ENCODE measurements at places on chromosomes 3 and 15. TPM values are rescaled to one million over a fixed set of nuclear protein-coding genes. Genes with fewer than 3 reads are reported as not detected.

GRCh38 chr3:4642611-4643010 lies 149.5 kb downstream of the ITPR1 start:
- DNase-seq, result no peak

- DNase-seq, result no peak
These were observed 66.0 kb downstream of the DCLK3 start for GRCh38 chr3:36698314-36698713.

DNA sequence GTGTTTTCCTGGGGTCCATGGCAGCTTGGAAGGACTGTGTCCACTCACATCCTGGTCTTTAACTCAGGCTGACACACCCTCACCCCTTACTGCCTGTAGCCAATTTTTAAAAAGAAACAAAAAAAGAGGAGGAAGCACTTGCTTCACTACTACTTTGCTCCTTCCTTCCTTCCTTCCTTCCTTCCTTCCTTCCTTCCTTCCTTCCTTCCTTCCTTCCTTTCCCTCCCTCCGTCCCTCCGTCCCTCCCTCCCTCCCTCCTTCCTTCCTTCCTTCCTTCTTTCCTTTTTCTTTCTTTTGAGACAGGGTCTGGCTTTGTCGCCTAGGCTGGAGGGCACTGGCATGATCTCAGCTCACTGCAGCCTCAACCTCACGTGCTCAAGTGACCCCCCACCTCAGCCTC lies 25.5 kb upstream of the AKAP13 start:
- DNase-seq, result no peak

ACKR2 gene
- not detected for total RNA-seq

CCR4 gene
- total RNA-seq, result 0.29 TPM

DNA sequence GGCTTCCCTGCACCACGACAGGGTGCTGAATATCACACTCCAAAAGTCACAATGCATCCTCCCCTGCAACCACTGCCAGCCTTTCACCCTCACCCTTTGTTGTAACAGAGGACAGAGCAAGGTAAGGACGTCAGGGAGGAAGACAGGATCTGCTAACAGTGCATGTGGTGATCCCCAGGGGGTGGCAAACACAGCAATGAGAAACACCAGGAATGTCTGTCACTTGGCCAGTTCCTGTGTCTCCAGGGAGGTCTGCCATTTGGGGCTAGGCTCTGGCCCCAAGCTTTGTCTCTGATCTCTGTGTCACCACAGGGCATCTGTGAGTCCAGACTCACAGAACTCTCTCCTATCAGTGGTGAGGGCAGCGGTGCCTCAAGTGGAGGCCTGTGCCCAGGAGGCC lies 54.3 kb upstream of the SLC24A5 start:
- no peak for DNase-seq

DNA sequence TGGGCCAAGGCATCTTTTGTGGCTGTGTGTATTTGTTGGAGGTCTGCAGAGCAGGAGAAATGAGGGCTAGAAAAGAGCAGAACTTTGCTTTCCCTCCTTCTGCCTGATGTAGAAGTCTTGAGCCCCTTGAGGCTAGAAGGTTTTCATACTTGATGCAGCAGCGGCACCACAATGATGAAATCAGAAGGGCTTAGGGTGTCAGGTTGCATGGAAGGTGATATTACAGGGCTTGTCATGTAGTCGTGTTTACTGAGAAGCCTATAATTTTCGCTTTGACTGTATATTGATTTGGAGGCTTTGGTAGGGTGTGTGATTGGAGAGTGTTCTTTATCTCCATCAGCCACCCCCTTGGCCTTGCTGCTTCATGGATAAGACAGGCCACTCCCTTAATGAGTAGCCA lies 339.8 kb downstream of the THSD4 start:
- no peak for DNase-seq

GRCh38 chr3:126858887-126859286 lies 124.0 kb upstream of the PLXNA1 start:
- DNase-seq, result no peak

DNA sequence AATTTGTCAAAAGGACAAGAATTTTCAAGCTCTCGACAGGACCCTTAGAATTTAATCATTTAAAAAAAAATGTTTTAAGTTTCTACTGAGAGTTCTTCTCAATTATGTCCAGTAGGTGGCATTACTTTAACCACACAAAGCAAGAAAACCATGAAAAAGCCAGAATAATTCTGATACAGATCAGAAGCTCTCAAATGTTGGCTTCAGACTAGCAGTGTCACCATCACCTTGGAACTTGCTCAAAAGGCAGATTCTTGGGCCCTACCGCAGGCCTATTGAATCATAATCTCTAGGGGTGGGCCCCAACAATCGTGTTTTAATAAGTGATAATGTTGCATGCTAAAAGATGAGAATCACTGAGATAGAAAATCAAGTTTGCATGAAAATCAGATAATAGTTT lies 99.5 kb upstream of the KCNMB2 start:
- DNase-seq, result peak; percentile 50

SPINK8 gene
- total RNA-seq, result not detected

- no peak for DNase-seq
These were observed 4.8 kb upstream of the CSRNP1 start for GRCh38 chr3:39158148-39158715.

IQCB1 gene
- 13.9 TPM for total RNA-seq

DNA sequence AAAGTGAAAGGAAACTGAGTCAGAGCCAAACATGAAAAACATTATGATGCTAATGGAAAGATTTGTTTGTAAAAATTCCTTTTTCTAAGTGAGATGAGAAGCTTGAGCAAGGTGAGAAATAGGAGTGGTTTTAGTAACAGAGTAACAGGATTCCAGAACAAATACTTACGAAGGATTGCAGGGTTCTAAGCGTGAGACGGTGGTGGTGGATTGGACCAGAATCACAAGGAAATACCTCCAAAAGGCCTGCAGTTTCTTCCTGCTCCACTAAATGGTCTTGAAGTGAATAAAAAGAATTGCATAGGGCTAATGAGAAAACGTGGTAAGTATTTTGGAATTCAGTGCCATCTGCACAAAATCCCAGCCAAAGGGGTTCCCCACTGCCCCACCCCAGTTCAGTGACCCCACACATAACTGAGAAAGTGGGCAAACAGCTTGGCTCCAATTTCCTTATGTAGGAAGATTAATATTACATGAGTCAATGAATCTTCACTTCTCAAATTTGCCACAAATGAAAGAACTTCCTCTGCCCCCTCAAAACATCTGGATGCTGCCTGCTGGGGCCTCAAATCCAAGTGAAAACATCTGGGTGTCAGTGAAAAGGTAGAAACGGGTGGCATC lies 283.8 kb upstream of the NR2F2 start:
- no peak for DNase-seq

GRCh38 chr3:46100812-46101211 lies 73.5 kb upstream of the XCR1 start:
- no peak for DNase-seq

KLHL40 gene
- not detected for total RNA-seq

DNA sequence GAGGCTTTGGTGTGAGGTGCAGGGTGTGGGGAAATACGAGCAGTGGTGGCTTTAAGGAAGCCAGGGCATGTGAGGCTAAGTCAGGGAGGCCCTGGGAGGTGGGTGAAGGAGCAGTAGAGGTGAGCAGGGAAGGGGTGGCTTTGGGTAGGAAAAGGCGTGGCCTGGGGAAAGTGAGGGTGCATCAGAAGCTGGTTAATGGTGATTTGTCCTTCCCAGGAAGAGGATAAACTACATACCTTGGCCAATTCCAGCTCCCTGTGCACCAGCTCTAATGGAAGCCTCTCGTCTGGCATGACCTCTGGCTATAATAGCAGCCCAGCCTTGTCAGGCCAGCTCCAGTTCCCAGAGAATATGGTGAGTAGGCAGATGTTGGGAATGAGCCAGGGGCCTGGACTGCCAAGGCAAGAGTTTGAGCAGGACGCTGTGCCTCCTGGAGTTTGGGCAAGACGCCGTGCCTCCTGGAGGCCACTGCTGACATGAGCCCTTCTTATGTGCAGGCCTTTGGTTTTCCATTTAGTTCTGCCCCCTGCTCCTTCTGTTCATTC lies 41.3 kb downstream of the CDAN1 start:
- no peak for DNase-seq

GRCh38 chr3:107498646-107499045 lies 24.1 kb upstream of the BBX start:
- no peak for DNase-seq

- no peak for DNase-seq
These were observed 18.6 kb downstream of the CSTA start for GRCh38 chr3:122343654-122344053.

- no peak for DNase-seq
These were observed 364.9 kb downstream of the AGBL1 start for GRCh38 chr15:86444527-86444926.

- no peak for DNase-seq
These were observed 19.5 kb downstream of the CD47 start for GRCh38 chr3:108071368-108071767.

- no peak for DNase-seq
These were observed 12.9 kb downstream of the VPS13C start for GRCh38 chr15:62047282-62047827.

DNA sequence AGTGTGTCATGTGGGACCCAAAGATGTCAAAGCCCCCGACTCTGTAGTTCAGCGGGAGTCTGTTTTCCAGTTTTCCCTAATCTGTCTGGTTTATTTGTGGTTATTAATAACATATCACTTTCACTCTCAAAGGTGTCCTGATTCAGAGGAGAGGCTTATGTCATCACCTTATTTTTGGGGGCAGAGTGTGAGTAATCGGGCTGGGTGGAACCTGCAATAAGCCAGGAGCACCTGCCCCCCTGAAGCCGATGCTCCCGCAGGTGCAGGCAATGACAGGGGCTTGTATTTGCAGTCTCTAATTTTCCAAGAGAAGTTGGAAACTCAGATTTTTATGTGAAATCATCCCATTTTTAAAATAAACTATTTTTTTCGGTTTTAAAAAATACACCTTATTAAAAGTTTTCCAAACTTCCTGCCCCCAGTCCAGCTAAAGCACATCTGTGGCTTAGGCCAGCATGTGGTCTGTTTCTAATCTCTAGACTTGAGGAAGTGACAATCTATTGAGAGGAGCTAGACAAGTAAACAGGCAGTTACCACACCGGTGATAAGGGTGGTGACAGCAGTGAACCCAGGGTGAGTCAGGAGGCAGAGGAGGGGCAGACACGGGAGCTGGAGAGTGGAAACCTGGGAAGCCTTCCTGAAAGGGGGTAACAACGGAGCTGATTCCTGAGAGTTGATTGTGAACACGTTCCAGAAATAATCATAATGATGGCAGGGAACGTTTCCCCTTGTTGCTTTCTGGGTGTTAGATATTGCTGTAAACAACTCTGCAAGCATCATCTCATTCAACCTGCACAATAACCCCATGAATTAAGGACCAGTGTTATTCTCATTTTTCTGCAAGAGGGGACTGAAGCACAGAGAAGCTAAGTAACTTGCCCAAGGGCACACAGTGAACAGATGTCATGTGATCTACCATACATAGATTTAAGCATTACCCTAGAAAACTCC lies 37.2 kb downstream of the BHLHE40 start:
- DNase-seq, result no peak

DNA sequence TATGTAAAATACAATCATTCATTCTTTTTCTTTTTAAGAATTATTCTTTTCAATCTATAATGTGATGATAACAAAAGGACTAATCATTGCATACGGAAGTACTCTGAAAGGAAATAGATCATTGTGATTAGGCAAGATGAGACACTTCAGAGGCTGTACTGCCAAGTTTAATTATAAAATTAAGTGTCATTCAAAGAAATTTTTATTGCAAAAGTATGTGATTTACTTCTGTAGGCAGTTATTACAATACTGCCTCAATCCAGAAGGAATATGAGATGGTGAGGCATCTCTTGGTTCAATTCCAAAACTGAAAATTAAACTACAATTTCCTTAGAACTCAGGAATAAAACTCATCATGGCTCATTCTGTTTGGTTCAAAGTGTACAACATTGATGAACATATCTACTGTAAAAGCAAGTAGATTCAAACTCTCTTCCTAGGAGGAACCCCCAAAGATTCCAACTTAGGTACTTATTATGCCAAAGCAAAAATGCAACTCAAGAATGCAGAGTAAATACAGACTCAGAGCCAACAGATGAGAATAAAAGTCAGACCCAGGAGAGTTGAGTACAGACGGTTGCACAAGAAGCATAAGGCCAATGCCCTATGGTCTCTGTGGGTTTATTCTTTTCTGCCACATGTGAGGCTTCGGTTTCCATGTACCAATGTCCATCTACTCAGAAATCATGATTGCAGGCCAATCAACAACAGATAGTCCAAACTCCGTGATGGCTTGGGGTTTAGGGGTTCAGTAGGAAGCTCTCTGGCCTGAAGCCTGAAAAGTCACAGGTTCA lies 118.5 kb upstream of the WNT5A start:
- DNase-seq, result no peak

GRCh38 chr3:147945968-147946519 lies 536.9 kb downstream of the ZIC1 start:
- DNase-seq, result peak; percentile 82

- DNase-seq, result no peak
These were observed 4.2 kb downstream of the MFGE8 start for GRCh38 chr15:88908697-88909621.

DNA sequence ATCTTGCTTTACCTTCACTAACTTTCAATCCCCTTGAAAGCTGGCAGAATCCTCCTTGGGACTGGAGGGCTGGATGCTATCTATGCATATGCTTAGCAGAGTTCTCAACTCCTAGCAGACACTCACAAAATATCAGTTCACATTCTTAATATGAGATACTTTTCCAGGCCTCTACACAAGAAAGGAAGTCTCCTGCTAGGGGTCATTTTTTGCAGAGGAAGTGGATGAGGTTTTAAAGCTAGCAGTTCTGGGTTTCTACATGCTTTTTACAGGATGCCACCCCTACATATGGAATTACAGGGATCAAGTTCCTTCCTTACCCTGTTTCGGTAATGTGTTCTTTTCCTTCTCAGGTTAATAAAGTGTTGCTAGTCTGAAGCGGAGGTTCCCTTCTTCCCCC lies 206.3 kb upstream of the TP63 start:
- no peak for DNase-seq

DNA sequence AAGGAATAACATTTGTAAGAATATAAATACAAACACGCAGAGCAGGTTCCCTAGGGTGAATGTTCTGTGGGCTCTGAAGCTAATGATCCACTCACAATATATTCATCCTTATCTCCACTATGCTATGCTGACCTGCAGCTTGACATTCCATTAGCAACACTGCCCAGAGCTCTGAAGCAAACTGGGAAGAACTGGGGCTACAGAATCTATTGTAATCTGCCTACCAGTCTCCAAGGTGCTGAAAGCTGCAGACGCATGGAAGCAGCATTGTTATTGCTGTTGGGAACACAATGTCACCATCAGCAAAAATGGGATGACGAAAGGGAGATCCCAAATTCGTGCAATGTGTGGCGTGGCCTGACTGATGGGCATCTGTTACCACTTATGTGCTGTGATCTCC lies 316.7 kb upstream of the RORA start:
- DNase-seq, result no peak

DNA sequence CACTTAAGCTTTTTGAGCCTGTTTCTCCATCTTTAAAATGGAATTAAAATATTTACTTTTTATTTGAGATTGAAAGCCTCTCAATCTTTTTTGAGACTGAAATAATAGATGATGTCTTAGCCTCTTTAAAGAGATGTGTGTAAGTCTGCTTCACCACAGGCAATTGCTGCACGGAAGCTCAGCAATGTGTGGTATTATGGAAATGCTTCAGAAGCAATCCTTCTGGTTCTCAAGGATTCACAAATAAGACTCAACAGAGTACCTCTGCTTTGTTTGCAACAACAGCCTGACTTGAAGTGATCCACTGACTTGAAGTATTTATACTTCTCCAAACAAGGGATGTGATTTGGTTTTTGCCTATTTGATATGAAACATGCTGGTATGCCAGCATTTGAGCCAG lies 332.0 kb upstream of the RASGRP1 start:
- no peak for DNase-seq

- DNase-seq, result peak; percentile 32
These were observed 74.8 kb downstream of the RPL39L start for GRCh38 chr3:187064210-187065115.

GABRA5 gene
- total RNA-seq, result 11.6 TPM

- DNase-seq, result peak; percentile 60
These were observed 6.7 kb upstream of the NCEH1 start for GRCh38 chr3:172717493-172718088.

Data from SK-MEL-5 (cell line).